ENCODE measurements at places on chromosomes 3 and 15. TPM values are rescaled to one million over a fixed set of nuclear protein-coding genes. Genes with fewer than 3 reads are reported as not detected.
A peak's percentile ranks its signal among the peaks of the same experiment; 100 is the strongest.

- DNase-seq, result no peak
Measured at GRCh38 chr3:68360492-68360891, 571.9 kb downstream of the TAFA4 start.

- DNase-seq, result peak; percentile 59
Measured at GRCh38 chr3:48018841-48019240, 2.6 kb upstream of the MAP4 start.

- no peak for DNase-seq
Measured at GRCh38 chr15:74269362-74270035, 33.4 kb downstream of the CCDC33 start.

DNA sequence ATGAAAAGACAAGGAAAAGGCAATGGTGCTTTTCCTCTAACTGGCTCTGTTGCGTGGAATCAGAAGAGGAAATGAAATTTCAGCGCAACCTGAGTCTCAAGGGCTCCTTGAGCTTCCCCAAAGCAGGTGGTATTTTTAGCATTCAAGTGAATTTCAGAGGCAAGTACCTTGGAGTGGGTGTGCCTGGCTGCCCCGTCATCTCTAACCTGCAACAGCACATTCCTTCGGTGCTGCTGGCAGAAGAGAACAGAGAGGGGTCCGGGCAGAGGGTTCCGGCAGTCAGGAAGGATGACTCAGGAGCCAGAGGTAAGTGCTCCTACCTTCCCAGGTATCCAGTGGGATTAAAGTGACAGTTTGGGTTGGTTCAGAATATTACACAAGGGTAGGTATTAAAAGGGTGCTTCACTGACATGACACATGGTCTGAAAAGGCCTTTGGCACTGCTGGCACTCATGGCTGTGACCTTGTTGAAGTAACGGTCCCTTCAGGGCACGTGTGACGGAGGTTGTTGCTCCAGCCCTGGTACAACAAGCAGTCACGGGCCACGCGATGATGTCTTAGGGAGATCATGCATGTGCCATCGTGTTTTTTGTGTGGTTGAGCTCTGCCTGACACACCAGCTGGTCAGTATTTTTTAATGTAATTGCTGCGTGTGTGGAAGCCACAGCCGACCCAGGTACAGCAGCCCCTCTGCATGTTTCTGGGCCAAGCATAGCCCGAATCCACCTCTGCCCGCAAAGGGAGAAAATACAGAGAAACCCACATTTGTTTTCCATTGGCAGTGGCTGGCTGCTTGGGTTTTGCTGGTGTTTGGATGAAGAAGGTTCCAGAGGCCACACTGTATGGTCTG lies 75.7 kb downstream of the LRRK1 start:
- DNase-seq, result no peak

GRCh38 chr15:25247407-25248038 lies 191.3 kb downstream of the UBE3A start:
- DNase-seq, result no peak

- no peak for DNase-seq
Measured at GRCh38 chr3:187261541-187261969, 30.0 kb downstream of the MASP1 start.

The KCNMB3 gene
- total RNA-seq, result 0.30 TPM

All from MG63 (cell line).